MM.1S (cell line): ENCODE measurements at places on chromosomes 2 and 18.

- H3K4me1 ChIP-seq: no peaks in the 10 kb centered on the region
- H3K36me3 ChIP-seq: no peaks in the 10 kb centered on the region
- no peak overlapping the region for H3K27ac ChIP-seq
- H3K4me3 ChIP-seq: no peak overlapping the region
- DNase-seq: no peak
These were observed 10.0 kb downstream of the NGEF start for GRCh38 chr2:233002829-233003657.

DNA sequence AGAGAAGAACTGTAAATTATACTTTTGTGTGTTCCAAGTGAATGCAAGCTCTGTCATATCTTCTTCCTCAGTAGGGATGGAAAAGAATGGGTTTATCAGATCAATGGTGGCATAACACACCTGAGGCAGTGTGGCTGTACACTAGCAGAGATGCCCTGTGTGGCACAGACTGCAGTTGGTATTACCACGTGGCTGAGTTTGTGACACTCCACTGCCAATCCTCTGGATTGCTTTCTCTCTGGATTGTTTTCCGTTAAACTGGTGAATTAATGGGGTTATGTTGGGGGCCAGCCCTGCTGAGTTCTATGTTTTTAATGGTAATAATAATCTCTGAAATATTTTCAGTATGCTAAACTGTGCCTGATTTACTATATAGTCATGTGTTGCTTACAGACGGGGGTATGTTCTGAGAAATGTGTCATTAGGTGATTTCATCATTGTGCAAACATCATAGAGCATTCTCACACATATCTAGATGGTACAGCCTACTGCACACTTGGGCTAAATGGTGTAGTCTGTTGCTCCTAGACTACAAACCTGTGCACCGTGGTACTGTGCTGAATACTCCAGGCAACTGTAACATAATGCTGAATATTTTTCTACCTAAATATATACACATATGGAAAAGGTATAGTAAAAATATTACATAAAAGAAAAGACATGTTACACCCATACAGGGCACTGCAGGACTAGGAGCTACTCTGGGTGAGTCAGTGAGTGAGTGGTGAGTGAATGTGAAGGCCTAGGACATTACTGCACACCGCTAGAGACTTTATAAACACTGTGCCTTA is 84.7 kb upstream of the ST6GAL2 start:
- H3K4me3 ChIP-seq: no peak overlapping the region
- H3K27ac ChIP-seq: no peak overlapping the region
- no peaks in the 10 kb centered on the region for H3K36me3 ChIP-seq
- DNase-seq: no peak
- H3K27me3 ChIP-seq: no peaks in the 10 kb centered on the region

DNA sequence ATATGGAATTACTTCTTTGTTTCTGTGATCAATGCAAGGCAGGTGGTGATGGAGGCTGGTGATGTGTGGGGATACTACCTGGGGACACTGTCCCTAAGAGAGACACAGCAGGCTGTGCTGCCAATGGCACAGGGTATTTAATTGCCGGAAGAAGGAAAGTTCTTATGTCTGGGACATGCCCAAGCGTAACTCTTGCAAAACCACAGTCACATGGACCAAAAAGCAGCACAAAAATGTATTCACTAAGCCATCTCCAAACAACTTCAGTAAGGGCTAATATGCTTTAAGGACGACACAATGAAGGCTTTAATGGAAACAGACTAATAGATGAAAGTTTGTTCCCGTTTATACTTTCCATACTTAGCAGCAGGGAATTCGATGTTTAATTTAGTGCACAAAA is 49.7 kb upstream of the AP1S3 start:
- no peak overlapping the region for H3K27ac ChIP-seq
- no peak for DNase-seq
- H3K4me3 ChIP-seq: no peak overlapping the region
- H3K4me1 ChIP-seq: no peaks in the 10 kb centered on the region
- no peaks in the 10 kb centered on the region for H3K36me3 ChIP-seq

DNA sequence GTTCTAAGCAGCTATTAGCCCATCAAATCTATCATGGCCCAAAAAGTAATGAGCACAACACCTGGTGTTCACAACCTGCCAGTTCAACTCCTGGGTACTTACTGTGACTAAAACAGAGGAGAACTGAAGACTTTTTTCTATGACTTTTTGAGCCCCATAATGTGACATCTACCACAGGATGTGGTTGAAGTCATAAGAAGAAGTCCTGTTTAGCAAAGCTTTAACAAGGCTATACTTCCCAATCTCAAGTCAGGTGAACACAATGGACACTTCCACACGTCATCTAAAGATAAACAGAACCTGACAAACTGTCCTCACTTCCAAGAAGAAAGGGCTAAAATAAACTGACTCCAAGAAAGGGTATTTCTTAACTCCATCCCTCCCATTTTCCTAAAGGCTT is 138.8 kb downstream of the ATAD2B start:
- no peaks in the 10 kb centered on the region for H3K4me1 ChIP-seq
- no peaks in the 10 kb centered on the region for H3K27me3 ChIP-seq
- no peak overlapping the region for H3K27ac ChIP-seq
- no peak overlapping the region for H3K4me3 ChIP-seq
- DNase-seq: no peak
- no peaks in the 10 kb centered on the region for H3K36me3 ChIP-seq

- no peaks in the 10 kb centered on the region for H3K36me3 ChIP-seq
- no peaks in the 10 kb centered on the region for H3K27me3 ChIP-seq
- no peak overlapping the region for H3K4me3 ChIP-seq
- no peaks in the 10 kb centered on the region for H3K4me1 ChIP-seq
- DNase-seq: peak; percentile 15
These were observed 131.3 kb downstream of the INO80D start for GRCh38 chr2:205954707-205955106.

GRCh38 chr18:63949068-63949737 is at the start of gene HMSD:
Gene HMSD (plus strand): TSS chr18:63949301. CDS start chr18:63953456, 4,155 bp downstream.
- H3K4me1 ChIP-seq: no peaks in the 10 kb centered on the region
- DNase-seq: peak; percentile 44
